ENCODE measurements at places on chromosomes 16 and 17.

DNA sequence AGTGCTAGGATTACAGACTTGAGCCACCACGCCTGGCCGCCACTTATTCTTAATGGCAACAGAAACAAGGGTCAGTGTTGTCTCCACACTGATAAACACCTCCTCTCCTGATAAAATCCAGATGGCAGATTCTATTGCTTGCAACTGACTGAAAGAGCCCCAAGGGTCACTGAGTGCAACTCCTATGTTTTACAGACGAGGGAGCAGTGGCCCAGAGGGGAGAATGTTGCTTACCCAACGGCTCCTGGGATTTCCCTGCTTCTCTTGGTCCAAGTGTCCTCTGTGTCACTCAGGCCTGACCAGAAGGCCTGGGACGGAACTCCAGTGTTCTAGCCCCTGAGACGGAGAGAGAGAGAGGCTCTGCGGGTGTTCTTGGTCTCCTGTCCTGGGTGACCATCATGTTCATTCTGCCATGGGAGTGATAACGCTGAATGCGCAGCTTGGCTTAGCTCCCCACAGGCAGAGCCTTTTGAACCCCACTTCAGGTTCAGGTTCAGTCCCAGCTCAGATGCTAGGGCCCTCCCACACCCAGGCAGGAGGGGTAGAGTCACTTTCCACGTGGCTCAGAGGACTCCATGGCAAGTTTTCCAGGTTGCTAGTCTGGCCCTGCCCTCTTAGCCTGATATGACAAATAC, 77.3 kb upstream of the NLRP1 start:
- no peak for DNase-seq

DNA sequence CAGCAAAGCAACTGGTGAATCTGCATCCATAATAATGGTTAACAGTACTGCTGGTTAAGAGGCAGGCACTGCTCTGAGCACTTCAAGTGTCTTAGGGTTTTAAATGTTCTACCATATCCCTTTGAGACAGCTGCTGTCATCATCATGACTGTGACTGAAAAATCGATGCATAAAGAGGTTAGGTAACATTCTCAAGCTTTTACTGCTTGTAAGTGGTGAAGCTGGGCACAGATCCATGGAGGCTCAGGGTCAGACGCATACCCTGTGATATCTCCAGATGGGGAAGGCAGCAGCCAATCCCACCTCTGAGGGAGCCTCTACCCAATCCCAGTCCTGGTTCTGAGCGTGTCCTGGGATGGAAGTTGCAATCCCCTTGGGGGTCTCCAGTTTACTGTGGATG, 57.6 kb upstream of the SOX9 start:
- no peak for DNase-seq

GRCh38 chr16:73116576-73116975, 68.6 kb upstream of the ZFHX3 start:
- no peak for DNase-seq

GRCh38 chr16:30740364-30741251, 7.6 kb upstream of the PHKG2 start:
- DNase-seq = no peak

GRCh38 chr16:14553447-14553846, 76.6 kb downstream of the PARN start:
- no peak for DNase-seq

- DNase-seq = no peak
Observed at GRCh38 chr17:72399608-72400487, 279.0 kb downstream of the SOX9 start.
